Activated T-cell treated with anti-CD3 and anti-CD28 coated beads for 1 hour (primary cell): ENCODE measurements at places on chromosomes 16 and 17.

DNA sequence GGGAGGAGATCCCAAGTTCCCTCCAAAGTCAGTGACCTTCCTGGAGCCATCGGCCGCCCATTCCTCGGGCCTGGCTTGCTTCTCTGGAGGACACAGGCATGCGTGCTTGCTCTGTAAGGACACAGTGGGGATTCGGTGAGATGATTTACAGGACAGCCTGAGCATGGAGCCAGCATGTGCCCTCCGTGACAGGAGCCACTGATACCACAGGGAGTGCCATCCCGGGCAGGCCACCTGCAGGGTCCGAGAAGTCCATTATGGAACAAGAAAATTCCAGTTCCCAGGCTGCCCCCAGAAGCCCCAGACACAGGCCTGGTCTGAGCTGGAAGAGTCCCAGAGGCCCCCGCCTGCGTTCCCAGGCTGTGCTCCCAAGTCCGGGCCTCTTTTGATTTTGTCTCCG is 47.9 kb downstream of the FOXL1 start:
- no peak for DNase-seq

GRCh38 chr16:5020551-5020950 is 13.2 kb downstream of the NAGPA start:
- no peak for DNase-seq

DNA sequence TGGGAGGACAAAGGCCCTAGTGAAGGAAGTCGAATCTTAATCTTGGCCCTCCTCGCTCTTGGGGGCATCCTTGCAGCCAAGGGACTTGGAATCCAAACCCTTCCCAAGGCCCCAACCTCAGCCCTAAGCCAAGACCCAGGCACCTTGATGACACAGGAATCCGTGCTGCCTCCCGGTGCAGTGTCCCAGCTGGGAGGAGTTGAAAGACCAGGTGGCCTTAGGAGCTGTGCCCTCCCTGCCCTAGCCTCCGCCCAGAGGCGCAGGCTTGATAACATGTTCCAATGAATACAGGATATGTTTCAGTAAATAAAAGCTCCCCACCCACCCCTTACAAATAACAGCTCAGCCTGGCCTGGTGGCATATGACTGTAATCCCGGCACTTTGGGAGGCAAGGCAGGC is at the start of gene CHST5:
CHST5 (minus strand) TSS at position 208 of the 400 bp plus-strand sequence. CDS start 5,724 bp downstream, outside the sequence.
- DNase-seq: no peak

- DNase-seq: no peak
These were observed 7.6 kb downstream of the PIK3R6 start for GRCh38 chr17:8859804-8860430.

DNA sequence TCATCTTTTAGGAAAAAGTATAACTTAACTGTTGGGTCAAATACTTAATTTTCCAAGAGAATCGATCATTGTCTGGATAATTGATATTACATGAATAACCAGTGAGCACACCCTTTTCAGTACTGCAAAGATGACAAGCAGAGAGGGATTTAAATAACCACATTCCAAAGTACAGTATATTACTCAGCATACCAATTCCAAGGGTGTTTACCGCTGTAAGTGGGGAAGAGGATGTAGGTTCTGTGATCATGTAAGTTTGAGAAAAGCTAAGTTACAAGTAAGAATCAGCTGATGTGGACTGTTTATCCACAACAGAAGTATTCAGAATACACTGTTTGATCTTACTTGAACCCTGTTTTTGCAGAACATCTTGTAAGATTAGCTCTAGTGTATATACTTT is 6.1 kb downstream of the GDE1 start:
- no peak for DNase-seq

GRCh38 chr17:75550139-75550465 is 24.6 kb downstream of the LLGL2 start:
- no peak for DNase-seq

DNA sequence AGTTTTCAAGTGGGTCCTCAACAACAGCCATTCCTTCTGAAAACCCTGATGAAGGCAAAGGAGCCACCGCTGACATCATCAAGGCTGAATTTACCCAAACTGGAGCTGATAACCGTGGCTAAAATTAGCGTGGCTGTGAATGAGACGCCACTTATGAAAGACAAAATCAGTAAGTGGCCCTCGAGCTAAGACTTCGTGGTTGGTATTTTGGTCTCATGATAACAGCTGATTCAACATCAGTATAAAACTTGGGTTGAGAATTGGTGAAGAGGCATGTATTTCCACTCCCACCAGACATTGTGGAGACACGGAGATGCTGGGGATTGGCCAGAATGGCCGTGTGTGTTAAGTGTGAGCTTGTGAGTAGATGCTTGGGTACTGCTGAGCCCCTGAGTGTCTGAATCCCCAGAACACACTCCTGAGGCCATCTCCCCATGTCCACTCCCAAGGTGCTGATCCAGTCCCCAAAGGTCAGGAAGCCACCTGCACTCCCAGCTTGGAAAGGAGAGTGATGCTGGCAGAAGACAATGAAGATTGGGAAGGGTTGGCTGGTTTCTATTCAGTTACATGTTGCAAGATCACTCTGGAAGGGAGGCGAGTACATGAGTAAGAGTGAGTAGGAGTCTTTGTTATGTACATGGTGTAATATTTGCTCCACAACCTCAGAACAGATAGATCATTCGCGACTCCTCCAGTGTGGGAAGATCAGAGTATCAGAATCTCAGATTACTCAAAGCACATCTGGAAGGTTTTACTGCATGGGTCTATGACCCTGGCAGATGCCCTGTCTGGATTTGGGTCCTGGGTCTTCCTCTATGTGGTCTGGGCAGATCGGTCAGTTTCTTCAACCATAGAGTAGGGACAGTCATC is 207.7 kb downstream of the HS3ST3A1 start:
- no peak for DNase-seq

DNA sequence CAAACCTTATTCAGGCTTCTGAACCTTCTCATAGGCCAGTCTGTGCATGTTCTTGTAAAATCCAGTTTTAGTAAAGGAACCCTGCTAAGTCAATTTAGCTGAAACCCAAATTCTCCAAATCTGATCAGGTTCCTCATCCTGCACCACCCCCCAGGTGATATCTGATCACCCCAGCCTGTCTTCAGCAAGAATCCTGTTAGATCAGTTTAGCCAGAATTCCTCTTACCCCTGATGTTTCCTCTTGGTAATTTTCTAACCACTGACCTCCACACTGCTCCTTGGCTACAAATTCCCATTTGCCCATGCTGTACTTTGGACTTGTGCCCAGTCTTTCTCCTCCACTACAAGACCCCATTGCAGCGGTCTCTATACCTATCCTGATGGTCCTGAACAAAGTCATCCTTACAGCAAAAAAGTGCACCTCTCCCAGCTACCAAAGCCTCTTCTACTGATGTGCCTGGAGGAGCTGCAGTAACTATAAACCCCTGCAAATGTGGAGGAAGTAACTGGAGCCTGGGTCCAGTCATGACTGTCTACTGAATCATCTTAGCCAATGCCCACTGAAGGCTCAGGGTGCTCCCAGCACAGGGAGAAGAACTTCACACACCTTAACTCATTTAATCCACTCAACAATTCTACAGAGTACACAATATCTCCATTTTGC is 23.8 kb downstream of the TEX14 start:
- no peak for DNase-seq

DNA sequence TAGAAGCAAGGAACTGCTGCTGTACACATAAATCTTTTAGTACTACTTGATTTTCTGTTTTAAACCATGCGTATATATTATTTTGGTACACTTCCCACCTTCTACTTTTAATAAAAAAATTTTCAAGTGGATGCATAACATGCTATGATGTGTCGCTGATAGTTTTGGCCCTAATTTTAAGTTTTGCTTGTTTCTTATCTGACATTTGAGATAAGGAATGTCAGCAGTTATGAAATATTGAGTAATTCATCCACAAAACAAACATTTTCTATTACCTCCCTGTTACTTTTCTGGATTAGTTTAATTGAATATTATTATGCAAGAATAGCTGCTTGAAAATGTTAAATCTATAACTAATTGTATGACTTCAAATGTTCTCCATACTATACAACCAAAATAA is 35.8 kb downstream of the N4BP1 start:
- DNase-seq: no peak

DNA sequence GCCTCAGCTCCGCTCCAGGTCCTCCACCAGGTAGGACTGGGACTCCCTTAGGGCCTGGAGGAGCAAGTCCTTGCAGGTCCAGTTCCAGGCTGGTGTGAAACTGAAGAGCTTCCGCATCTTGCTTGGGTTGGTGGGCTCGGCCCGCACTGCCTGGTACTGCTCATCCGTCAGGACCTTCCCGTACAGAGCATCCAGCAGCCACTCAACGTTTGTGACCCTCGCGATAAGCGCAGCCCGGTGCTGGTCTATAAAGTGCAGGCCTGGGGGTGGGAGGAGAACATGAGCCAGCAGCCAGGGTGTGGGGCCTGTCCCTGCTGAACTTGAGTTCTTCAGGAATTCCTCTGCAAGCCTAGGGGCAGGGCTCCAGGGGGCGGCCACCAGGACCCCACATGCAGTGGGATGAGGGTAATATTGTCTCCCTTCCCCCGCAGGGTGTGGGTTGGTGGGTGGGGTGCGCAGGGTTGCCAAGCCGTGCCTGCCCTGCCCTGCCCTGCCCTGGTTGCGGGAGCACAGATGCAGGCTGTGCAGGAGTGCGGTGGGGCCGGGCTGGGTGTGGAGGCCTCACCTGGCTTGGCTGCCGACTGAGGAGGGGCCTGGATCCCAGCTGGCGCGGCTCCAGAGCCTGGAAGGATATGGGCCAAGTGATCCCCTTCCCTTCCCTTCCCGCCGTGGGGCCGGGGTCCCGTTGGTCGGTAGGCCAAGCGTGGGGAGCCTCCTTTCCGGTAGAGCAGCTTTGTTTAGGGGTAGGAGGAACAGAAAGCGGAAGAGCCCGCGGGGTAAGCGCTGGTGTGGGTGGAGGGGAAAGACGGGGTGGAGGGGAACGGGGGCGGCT is 762 bp downstream of the PYCARD start:
- DNase-seq: no peak

DNA sequence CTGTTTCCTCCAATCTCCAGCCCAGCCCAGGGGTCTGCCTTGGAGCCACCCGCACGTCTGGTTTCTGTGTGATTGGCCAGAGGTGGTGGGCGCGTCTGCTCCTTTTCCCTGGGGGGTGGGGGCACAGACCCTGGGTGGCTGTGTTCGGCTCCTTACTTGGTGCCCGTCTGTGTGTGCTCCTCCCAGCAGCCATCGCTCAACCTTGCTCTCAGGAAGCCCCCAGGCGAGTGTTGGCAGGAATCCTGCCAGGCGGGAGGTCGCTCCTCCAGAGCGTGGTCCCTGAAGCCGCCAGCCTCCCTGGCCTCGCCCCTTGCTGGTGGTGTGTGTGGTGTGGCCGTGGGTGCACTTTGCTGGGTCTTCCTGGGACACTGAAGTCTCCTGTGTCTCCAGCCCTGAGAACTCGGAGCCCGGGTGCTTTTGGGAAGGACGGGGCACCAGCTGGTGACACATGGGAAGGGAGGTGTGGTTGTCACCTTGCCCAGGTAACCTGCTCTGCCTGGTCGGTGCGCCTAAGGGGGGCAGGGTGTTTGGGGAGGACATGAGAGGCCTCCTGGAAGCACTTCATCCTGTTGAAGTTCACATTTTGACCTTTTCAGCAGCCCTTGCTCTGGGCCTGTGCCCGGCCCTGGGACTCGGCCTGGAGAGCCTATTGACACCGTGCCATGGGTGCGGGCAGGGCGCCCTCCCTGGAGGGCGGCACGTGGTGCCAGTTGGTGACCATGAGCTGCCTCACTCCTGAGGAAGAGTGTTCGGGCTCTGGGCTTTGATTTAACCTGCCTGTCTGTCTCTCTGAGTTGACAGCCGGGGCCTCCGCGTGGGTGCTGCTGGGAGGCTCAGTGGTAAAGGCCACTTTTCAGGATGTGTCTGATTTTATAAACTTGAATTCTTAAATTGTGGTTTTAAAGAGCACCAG is 49.0 kb upstream of the ZNF750 start:
- no peak for DNase-seq

DNA sequence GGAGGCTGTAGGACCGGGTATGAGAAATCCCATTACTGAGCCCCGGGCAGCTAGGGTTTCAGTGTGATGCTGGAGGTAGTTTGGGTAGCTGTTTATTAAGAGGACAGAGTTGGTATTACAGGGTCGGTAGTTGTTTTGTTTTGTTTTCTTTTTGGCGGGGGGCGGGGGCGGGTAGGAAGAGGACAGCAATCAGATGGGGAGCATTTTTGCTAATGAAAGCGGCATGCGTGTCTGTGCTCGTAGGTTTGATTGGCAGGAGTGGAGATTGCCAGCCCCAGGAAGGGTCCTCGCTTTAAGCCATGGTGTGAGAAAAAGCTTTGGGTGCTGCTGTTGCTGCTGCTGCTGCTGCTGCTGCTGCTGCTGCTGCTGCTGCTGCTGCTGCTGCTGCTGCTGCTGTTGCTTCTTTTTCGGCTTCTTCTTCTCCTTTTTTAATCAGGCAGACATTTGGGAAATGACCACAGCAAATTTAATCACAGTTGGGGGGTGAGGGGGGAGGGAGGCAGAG is 498.5 kb upstream of the ZFHX3 start:
- no peak for DNase-seq

- no peak for DNase-seq
These were observed 17.7 kb upstream of the GJD3 start for GRCh38 chr17:40382251-40382650.
